ENCODE measurements at places on chromosomes 6 and 20.

GRCh38 chr6:1381481-1382330 lies 7.7 kb upstream of the FOXF2 start:
- DNase-seq, result no peak

DNA sequence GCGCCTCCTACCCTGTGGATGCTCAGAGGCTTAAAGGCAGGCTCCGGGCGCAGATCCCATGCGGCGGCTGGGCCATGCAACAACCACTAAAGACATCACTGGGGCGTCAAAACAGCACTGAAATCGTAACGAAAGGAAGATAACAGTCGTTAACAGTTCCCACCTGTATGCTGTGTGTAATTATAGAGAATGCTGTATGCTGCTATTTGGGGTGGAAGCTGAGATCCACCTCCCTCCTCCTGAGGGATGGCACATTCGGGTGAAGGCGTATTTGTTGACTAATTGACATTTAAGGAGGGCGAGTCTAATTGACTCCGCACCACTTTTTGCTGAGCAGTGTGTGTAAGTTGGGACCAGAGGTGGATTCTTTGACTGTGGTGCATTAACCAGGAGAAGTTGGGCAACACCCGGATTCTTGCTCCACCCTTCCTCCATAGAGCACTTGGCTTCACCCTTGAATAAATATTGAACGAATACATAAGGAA lies 687 bp downstream of the SLC35A1 start:
- DNase-seq, result peak; percentile 69

- no peak for DNase-seq
Measured at GRCh38 chr6:114764866-114765265, 422.0 kb upstream of the HS3ST5 start.

- DNase-seq, result no peak
Measured at GRCh38 chr20:5662769-5663168, 87.4 kb upstream of the SHLD1 start.

DNA sequence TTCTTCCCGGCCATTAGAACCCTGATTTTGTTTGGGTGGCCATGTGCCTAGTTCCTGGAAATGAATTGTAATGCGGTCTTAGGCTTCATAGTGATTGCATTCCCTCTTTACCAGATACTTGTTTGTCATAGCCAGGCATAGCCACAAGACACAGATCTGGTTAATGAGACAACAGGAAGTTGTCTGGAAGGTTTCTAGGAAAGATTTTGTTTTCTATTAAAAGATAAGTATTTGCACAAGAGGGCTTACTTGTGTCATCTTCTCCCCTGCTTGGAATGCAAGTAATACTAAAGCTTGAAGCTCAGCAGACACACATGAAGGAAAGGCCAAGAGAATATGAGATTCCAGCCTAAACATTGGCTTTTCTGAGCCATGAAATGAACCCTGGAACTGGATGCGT lies 12.9 kb downstream of the FARS2 start:
- no peak for DNase-seq

- no peak for DNase-seq
Measured at GRCh38 chr6:34239500-34239825, 2.8 kb downstream of the HMGA1 start.

- no peak for DNase-seq
Measured at GRCh38 chr20:52010541-52010940, 181.0 kb downstream of the ZFP64 start.

DNA sequence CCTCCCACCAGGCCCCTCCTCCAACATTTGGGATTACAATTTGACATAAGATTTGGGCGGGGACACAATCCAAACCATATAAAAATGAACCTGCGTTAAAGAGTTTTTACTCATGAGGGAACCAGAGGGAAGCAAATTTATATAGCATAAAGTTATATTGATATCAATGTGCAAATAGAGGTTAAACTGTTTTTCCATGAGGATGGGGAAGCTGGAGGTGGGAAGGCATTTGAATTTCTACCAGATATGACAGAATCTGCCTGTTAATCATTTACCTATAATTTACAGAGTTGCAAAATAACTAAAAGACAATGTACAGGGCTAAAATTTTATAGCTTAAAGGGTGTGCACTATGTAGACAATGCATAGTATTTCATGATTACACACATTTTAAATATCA lies 322.0 kb upstream of the FKBP1C start:
- DNase-seq, result no peak

- no peak for DNase-seq
Measured at GRCh38 chr6:114288701-114289495, 53.9 kb downstream of the HS3ST5 start.

DNA sequence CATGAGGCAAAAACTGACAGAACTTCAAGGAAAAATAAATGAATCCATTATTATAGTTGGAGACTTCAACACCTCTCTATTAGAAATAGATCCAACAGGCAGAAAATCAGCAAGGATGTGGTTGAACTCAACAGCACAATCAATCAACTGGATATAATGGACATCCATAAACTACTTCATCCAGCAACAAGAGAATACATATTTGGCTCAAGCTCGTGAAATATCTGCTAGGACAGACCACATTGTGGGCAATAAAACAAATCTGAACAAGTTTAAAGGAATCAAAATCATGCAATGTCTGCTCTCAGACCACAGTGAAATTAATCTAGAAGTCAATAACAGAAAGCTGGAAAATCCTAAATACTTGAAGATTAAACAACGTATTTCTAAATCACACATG lies 362.6 kb downstream of the CD109 start:
- no peak for DNase-seq
